Activated gamma-delta T cell treated with Interleukin-2 at 50 U/mL for 16 hours (primary cell): ENCODE measurements at places on chromosomes 2 and 18.

DNA sequence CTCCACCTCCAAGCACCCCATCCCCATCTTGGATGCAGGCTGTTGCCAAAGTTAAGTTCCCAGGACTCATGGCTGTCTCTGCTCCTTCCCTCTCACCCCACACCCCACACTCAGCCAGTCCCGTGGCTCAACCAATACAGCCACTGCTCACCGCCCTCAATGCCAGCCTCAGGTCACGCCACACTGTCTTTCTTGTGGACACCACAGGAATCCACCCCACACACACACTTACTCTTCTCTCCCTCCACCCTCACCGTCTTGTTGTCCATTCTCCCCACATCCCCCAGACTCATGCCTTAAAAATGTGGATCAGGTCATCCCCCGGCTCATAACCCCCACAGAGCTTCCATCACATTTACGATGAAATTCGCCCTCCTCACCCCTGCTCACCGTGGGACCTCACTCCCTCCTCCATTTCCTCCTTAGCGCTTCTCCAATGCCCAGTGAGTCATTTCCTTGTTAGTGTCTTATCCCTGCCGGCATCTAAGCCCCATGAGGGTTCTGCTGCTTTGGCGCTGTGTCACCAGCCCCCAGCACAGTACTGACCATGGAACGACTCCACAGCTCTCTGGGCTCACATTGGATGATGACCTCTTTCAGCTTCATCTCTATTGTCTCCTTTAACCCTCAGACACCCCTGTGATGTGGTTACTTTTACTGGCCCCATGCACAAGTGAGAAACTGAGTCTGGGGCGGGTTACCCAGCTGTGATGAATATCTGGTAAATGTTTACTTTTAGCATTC lies 13.8 kb downstream of the MLPH start:
- DNase-seq: no peak

- DNase-seq: no peak
Observed at GRCh38 chr2:178452870-178453269, 1.7 kb downstream of the PJVK start.

DNA sequence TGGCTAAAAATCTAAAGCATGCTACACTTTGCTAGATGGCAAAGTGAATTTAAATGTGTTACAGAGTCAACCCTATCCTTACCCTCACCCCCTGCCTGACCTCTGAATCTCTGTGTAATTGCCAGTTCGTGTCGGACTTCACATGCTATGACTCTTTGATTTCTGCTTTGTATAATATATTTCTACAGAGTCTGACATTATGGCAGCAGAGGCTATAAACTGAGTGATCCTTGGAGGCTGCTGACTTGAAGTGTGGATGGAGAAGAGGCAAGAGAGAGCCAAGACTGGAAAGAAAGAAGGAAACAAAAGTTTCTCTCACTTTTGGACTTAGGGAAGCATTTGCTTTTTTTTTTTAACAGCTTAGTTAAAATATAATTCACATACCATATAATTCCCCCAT lies 89.9 kb upstream of the CYP26B1 start:
- DNase-seq: no peak

DNA sequence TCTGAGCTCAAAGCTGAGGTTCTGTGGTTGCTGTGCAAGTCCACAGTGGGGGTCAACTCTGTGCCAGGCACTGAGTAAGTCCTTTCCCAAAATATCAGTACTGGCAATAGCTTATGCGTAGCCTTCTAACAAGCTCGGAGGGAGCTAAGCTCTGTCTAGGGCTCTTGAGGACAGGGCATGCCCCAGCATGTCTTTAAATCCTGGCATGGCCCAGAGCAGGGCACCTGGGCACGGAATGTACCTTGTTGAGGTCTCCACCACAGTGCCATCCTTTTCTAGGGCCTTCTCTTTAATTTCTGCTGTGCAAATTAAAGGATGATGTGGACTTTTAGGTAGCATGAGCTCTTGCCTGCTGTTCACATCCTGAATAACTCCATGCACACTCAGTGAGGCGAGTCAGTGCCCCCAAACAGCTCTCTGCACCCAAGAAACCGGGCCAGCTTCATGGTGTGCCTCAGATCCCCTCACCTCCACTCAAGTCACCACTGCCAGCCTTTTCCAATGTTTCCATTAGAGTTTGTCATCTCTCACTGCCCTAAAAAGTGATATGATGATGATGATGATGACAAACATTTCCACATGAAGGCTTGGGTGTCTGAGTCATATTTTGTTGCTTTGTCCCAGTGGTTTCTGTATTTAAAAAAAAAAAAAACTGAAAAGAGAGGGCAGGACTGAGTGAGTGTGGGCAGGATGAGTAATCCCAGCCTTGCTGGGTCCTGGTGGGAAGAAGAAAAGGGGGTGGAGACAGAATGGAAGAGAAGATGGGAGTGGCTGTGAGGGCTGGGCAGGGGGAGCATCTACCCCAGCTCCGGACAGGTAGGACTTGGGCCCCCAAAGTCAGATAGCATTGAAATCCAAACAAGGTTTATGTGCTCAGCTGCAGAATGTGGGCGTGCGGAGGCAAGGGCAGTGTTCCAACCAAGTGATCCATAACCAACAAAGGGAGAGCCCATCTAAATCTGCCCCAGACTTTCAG lies 78.9 kb downstream of the ZBTB7C start:
- DNase-seq: no peak

DNA sequence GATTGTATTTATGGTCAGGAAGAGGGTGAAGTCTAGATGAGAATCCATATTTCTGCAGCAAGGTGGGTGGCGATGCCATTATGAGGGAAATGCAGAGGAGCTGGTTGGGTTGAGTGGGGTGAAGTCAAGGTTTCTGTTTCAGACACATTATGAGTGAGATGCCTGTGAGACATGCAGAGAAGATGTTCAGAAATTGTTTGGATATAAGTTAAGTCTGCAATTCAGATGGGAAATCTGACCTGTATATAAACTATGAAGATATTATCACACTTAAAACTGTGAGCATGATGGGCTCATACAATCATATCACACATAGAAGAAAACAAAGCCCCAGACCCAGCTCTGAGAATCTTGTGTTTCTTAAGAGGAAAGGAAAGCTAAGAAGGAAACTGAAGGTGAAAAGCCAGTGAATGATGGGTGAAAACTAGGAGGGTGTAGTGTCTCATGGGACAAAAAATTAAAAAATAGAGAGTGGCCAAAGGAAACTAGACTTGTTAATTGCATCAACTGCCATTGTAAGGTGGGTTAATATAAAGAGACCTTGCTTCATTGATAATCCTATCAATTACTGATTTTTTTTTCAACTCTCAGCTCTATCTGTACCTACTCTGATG lies 14.2 kb downstream of the GALNT5 start:
- DNase-seq: no peak
